ENCODE measurements at places on chromosomes 3 and 15.

- peak; percentile 84 for DNase-seq
Observed at GRCh38 chr3:38346587-38347410, at the start of gene XYLB. Gene XYLB (plus strand): TSS chr3:38346785. CDS start chr3:38346869, 84 bp downstream.

- DNase-seq = peak; percentile 8
Observed at GRCh38 chr3:15291589-15292541, 40.5 kb downstream of the SH3BP5 start.

DNA sequence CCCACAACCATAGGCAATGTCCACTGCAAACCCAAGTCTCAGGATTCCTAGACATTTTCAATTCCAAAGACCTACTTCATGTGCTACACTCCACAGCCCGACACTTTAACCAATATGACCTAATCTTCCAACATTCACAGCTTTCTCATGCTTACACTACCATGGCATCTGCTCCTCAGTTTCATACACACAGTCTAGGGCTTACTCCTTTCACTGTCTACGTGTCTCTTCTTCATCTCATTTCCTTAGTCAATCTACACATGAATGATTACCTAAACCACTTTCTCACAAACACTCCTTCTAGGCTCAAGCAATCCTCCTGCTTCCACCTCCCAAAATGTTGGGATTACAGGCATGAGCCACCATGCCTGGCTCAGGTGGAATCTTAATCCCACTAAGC, 106.3 kb downstream of the STAG1 start:
- DNase-seq = no peak

DNA sequence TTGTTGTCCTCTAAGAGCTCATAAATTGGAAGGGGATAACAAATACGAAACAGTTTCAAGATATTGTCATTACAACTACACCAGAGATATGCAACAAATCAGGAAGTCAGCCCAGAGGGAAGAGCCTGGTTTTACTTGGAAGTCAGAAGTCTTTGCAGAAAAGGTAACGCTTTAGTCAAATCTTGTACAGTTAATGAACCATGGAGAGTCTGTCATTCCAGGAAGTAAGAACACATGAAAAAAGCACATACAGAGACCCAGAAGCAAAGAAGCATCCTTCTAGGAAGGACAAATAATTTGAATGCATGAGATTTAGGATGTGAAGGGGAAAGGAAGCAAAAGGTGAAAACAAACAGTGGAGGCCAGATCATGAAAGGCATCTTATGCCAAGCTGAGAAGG, 19.6 kb downstream of the DYNC1LI1 start:
- no peak for DNase-seq

- no peak for DNase-seq
Observed at GRCh38 chr3:48528754-48529153, 24.8 kb upstream of the SHISA5 start.

GRCh38 chr3:194117104-194117845, 18.7 kb upstream of the HES1 start:
- DNase-seq = peak; percentile 74

- peak; percentile 55 for DNase-seq
Observed at GRCh38 chr3:177377166-177377565, 179.9 kb upstream of the TBL1XR1 start.

All from NCI-H69 (cell line).